Activated CD8-positive, alpha-beta memory T cell treated with anti-CD3 and anti-CD28 coated beads for 1 hour (primary cell): ENCODE measurements at places on chromosomes 4 and X.

DNA sequence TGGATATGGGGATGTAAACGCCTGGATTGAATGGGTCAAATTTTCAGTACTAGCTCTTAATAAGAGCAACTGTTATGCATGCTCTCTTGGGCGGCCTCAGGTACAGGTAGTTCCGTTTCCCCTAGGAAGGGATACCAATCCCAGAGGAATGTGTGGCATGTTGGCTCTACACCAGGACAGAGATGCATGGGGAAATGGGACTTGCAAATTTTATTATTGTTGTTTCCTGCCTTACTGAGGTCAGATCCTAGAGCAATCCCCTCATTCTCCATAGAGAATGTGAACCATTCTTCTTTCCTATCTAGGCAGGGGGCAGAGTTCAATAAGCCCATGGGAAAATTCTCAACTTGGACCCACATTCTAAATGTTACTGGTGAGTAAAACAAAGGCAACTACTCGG is 361.8 kb upstream of the FGF16 start:
- DNase-seq: no peak

DNA sequence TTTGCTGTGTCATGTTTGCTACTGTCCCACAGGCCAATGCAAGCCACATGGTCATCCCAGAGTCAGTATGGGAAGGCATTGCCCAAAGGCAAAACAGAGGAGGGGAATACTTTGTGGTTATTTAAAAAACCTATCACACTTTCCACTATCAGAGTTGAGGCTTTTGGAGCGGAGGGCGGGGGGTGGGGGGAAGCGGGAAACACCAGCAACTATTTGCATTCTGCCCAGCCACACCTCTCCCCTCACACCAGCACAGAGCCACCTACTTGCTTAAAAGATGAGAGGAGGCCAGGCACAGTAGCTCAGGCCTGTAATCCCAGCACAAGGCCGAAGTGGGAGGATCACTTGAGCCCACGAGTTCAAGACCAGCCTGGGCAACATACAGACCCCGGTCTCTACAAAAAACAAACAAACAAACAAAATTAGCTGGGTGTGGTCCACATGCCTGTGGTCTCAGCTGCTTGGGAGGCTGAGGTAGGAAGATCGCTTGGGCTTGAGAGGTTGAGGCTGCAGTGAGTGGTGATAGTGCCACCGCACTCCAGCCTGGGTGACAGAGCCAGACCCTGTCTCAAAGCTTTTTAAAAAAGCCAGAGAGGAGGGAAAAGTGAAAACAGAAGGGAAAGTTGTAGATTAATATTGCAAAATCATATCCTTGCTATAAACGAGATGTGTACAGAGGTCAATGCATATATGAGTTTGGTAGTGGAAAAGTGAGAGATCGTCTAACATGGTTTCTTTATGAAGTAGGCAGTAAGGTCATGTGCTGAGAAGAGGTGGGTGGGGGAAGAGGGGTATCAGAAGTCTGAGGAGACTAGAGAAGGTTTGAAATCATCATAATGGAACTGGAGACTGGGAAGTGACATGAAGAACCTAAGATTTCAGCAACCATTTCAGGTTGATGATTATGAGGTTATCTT is 1.9 kb upstream of the CHST7 start:
- DNase-seq: no peak

DNA sequence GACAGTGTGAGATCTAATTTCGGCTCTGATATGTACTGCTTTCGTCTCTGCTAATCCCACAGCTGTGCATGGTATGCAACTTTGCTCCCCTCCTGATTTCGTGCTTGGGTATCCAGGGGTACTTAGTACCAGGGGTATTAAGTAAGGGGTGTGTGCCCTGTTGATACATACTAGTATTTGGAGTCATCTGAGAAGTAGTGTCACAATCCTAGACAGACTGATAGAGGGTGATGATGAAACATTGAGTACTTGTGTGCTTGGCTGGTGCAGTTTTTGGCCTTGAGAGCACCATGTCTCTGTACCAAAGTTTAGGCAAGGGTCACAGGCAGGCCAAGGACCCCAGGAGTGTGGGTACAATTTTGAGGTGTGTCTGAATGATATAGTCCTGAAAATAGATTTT is 10.9 kb downstream of the GPAT3 start:
- DNase-seq: no peak

GRCh38 chr4:122826553-122827257 is at the start of gene FGF2:
Gene FGF2 (plus strand): TSS chr4:122826831. CDS start chr4:122827175, 344 bp downstream.
- DNase-seq: no peak

DNA sequence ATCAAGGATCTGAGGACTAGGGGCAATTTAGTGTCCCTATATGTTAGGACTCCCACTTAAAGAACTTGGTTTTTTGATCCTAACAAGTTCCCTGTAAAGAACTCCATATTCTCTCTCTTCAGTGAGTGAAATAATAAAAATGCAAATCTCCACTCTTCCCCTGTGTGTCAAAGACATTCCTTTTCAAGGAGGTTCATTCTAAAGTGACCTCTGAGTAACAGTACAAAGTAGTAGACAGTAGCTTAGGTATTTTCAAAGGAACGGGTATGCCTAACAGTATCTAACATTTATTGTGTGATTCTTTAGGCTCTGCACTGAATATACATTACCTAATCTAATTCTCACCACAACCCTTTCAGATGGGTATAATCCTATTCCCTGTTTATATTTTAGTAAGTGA is 58.4 kb upstream of the SCOC start:
- DNase-seq: no peak

DNA sequence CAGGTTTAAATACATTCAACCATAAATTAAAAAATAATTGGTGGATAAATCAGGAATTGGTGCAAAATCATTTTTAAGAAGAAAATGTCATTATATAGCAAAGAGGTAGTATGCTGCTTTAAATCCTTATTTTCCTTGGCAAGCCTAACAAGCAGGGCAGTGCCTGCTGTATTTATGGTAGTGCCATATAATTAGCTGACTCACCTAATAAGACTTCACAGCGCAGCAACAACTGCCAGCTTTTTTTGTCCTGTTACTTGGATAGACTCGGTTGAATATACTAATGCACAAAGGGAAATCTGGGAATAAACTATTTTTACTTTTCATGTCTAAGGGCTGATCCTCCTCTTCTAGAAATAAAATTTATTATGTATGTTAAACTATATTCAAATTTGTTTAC is 99.1 kb downstream of the SNCA start:
- no peak for DNase-seq

DNA sequence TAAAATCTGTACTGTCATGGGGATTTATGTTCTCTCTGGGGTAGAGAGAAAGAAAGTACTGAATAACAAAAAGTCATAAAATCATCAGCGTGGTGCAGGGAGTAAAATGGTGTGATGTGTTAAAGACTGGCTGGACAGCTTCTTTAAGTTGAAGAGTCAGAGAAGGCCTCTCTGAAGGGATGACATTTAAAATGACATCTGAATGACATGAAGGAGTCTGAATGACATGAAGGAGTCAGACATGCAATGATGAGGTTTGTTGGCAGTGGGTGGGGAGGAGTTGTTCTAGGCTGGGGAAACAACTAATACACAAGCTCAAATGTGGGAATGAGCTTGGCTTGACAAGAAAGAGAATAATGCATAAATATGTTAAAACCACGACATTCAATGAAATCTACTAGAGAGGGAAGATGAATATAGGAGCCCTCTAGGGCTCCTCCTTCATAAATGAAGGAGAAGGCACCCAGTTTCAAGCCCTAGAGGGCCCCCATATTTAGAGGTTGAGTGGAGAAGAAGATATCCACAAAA is 63.9 kb upstream of the KIT start:
- no peak for DNase-seq

DNA sequence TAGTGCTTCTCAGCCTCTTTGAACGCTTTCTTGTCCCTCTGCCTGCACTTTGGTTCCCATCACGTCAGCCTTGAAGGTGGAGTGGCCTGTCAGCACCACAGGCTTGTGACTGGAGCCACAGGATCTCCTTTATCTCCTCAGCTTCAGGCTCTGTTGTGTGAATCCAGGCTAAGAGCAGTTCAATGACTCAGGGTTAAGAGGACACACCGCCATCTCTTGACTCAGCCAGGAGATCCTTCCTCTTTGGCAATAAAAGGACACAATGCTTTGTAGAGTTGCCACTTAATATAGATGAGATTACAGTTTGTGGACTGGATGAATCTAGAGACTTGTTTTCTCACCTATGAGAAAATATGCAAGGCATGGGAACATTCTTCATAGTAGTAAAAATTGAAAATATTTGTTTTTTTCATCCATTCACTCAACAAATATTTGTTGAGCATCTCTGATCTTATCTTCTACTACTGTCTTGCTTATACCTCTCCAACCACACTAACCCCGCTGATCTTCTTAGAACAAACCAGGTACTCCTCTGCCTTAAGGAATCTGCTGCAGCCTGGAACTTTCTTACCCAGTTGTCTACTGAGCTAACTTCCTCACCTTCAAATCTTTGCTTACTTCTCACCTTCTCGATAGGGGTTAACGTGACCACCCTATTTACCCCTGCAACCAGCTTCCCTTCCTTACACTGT is 62.3 kb downstream of the UCHL1 start:
- no peak for DNase-seq

GRCh38 chr4:182293691-182294255 is 50.6 kb downstream of the TENM3 start:
- no peak for DNase-seq

- no peak for DNase-seq
Measured at GRCh38 chr4:54657551-54658251, at the start of gene KIT. Gene KIT (plus strand): TSS chr4:54657957. CDS start chr4:54658015, 58 bp downstream.

DNA sequence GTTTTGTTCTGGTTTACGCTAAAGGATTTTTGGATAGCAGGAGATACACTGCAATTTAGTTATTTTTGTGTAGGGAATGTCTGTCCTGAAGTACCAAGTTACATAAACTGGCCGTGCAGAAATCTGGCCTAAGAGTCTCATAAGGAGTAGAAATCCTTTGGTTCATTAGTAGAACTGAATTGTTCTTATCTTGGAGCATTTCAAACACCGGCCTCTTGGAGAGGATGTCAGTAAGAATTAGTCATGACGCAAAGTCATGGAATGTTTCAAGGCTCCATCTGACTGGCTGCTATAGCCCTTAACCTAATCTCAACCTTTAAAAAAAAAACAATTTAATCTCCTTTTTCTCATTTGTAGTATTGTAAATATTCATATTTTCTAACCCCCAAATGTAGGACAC is 15.2 kb downstream of the PDLIM3 start:
- DNase-seq: no peak

GRCh38 chrX:46927718-46928117 is 15.5 kb downstream of the JADE3 start:
- DNase-seq: no peak

- no peak for DNase-seq
Measured at GRCh38 chr4:24701683-24702082, 93.7 kb upstream of the SOD3 start.

DNA sequence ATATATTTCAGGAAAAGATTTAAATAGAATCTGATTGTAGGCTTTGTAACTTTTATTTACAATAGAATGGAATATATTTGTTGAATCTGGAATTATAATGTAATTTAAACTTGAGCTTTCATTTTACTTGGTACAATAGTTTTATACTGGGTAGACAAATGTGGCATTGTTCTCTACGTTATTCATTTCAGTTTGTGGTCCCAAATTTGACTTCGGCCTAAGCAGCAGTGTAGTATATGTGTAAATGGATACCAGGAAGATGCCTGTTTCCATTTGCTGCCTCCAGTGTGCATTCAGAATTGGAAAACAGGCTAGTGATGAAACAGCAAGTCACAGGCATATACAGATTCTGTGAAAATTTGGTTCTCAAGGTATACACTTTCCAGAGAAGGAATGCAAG is 77.8 kb downstream of the CLDN22 start:
- DNase-seq: no peak

- DNase-seq: no peak
Measured at GRCh38 chrX:41734530-41734929, 10.5 kb downstream of the GPR82 start.

DNA sequence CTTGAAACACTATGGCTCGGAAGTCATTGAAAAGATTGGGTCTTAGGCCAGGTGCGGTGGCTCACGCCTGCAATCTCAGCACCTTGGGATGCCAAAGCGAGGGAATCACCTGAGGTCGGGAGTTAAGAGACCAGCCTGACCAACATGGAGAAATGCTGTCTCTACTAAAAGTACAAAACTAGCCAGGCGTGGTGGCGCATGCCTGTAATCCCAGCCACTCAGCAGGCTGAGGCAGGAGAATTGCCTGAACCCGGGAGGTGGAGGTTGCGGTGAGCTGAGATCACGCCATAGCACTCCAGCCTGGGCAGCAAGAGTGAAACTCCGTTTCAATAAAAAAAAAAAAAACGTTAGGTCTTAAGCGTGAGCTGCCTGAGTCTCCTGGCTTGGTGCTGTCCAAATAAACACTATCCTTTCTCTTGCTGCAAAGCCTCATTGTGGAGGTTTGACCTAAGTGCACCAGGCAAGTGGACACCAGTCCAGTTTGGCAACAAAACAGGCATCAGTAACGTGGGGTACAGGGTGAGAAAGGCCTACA is 185.9 kb downstream of the DHRSX start:
- DNase-seq: no peak

DNA sequence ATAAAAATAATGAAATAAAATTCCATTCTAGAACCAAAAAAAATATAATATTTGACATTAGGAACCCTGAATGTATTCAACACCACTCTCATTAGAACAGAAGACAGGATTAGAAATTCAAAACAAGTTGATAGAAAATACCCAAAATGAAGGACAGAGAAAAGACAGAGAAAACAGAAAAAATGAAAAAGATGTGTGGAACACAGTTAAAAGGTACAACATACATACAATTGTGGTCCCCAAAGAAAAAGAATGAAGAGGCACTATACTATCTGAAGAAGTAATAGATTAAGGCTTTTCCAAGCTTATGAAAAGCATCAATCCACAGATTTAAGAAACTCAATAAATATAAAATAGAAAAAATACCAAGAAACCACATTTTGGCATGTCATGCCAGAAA is 16.4 kb downstream of the ANKRD50 start:
- DNase-seq: no peak

- no peak for DNase-seq
Measured at GRCh38 chr4:98517218-98518021, 141.0 kb downstream of the TSPAN5 start.

DNA sequence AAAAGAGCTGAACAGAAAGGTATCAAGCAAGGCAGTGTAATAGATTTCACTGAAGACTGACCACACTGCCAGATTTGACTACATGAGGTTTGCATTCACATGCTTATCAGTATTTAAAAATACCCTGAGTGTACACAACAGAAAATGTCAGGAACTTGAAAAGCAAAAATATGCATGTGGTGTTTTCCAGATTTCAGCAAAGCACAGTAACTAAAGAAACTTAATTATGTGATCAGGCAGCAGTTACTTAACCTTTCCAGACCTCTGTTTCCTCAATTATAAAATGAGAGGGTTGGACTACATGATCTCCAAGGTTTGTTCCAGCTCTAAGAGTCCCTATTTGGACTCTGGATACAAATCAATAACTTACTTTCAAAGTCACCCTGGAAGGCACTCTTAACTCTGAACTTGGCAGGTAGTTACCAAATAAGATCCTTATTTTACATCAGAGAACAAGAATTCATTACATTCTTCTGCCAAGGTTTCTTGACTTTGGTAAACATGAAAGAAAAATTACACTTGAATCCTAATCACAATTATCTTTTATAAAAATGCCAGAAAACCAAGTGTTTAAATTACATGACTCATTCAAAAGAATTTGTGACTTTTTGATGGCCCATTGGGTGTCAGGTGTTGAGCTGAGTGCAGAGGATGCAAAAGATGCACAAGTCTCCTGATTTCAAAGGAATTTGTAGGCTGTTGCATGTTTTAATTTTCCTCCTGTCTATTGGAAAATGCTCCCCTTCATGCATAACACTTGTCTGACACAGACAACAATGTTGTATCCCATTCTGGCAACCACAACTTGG is 241.6 kb downstream of the MGST2 start:
- no peak for DNase-seq
